Posterior vena cava (tissue), 2 donors: ENCODE measurements at places on chromosomes 12 and 14. TPM values are rescaled to one million over a fixed set of nuclear protein-coding genes. Genes with fewer than 3 reads are reported as not detected.

The EFS gene
- 20.2 TPM for total RNA-seq

The ESRRB gene
- total RNA-seq, result 0.60 TPM

DNA sequence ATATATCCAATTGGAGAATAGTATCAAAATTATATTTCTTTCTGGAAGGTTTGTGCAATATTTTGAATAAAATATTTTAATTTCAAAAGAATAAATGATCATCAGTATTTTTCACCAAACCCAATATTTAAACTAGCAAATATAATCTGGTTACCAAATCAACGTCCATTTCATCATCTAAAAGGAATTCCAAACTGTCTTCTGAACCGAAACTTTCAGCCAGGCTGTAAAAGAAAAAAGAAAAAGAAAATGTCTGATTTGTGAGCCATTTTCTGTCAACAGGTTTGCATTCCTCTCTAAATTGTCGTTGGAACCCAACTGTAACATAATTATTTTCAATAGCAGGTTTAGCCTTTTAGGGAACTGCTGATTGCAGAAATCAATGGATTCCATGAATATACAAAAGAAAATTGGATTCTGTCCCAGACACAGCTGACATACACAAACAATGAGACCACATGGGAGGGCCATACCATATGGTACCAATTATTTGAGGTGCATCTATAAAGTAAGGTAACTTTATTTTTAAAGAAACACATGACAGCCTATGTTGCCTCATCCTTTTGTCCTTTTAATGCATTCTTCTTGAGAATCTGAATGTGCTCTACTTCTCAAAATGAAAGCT lies 22.7 kb downstream of the SNRPF start:
- DNase-seq, result no peak

DNA sequence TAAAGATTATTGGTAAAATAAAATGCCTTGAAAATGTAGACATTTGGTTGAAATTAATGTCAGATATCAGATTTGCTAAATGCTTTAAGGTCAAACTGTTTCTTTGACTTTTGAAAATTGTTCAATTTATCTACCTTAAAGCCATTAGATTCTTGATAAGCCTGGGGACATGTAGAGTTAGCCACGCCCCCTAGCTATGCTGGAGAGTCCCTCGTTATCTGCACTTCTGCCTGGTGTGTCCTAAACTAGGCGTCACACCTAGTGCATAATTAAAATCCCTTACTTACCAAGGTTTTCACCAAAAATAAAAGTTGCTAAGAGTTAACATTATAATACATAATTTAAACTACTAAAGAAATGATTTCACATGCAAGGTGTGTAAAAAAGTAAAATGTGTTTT lies 79.5 kb downstream of the EGLN3 start:
- DNase-seq, result no peak

The ARHGDIB gene
- 157 TPM for total RNA-seq

DNA sequence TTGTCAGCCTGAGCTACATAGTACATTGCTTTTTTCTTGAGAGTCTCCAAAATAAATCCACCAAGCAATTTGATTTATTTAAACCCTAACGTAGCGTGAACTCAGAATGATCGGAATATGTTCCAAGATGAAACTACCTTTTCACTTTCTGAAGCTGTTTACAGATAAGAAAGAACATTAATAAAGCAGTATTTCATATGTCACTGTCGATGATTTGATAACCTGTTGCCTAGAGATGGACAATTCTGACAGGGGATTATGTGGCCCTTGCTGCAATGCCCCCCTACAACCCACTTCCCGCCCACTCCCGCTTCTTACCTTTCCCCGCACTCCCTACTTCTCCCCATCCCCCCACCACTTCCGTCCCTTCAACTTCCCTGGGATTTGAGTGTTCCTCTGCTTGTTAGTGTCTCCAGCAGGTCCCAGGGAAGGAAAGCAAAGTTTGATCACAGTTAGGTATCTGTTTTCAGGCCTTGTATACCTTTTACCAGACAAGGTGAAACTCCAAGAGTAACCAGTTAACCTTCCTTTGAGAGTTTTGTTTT lies 229.2 kb upstream of the HMGA2 start:
- no peak for DNase-seq

DNA sequence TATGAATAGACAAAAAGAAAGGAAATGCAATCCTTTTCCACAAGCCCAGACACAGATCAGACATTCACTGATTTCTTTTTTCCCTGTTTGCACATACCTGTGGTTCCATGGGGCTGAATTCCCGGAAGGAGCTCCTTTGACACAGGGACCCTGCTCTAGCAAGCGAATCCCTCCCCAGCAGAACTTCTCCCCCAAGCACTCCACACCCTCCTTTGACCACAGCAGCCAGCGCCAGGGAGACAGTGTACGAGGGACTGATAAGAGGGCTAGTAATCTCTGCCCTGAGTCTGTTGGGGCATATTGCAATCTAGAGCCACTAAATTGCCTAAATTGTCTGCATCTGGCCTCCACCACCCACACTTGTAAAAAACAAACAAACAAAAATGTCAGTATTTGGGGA lies 83.4 kb upstream of the NTF3 start:
- no peak for DNase-seq

DNA sequence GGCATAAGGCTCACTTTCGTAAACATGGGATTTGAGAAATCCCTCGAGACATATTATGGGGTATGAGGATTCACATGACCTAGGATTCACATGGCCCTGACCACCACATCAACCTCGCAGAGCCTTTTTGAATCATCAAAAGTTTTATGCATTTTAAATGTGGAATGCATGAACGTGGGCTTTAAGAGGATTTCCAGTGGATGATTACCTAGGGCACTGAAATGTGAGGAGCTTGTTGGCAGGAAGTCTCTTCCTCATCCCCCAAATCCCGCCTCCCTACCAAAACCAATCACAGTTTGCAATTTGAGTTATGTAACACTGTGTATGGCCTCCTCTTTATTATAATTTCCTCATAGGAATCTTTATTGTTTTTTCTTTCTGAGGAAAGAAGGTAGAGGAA lies 659.6 kb upstream of the TBX3 start:
- DNase-seq, result no peak

DNA sequence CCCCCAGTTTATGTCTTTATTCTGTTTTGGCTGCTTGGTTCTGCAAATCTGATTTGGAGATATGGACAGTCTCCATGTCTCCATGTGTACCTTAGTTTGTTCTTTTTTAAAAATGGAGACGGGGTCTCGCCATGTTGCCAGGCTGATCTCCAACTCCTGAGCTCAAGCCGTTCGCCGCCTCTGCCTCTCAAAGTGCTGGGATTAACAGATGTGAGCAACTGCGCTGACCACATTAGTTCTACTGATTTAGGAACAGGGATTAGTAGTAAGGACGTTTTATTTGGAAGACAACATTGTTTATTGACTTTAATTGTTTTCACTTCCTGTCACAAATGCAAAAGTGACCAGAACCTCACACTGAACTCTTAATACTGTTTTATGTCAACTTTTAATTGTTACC lies 14.7 kb downstream of the AEBP2 start:
- DNase-seq, result no peak

The EML1 gene
- total RNA-seq, result 92.6 TPM

DNA sequence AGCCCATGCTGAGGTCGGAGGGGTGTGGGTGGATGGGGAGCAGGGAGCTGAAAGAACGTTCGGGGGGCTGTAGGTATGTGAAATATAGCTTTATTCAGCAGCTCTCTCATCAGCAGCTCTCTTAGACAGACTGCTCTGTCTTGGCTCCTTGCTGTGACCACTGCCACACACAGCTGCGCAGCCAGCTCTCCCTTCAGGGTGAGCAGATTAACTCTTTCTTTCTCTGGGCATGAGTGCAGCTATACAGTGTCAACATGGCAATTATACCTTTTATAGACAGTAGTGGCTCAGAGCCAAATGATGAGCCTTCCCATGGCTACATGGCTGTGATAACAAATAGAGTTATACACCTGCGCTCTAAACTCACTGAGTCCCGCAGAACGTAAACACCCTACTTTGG lies 137.7 kb upstream of the NEDD1 start:
- no peak for DNase-seq

GRCh38 chr14:59356312-59356711 lies 108.9 kb downstream of the GPR135 start:
- no peak for DNase-seq

DNA sequence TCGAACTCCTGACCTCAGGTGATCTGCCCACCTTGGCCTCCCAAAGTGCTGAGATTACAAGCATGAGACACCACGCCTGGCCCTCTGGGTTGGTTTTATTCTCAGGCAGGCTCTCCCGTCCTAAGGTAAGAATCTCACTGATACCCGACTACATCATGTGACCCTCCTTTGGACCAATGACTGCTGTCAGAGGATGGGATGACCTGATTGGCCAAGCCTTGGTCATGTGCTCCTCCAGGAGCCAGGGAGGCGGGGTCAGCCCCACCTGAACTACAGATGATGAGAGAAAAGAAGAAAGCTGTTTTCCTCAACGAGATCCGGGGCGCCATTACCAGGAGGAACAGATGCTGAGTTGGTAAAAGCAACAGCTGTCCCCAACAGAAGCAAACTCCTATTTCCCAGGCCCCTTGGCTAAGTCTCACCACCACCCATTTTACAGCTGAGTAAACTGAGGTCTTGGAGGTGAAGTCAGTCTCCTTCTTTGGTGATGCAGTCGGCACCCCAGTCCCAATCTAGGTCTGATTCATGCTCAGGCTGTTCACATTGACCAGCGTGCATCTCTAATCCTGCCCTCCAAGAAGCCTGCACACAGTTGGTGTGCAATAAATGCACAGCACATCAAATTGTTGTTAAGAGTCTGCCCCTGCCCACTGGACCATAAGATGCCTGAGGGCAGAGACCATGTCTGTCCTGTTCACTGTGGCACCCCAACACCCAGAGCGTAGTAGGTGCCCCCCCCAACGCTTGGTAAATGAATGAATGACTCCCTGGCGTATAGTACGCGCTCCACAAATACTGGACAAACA lies 118.8 kb downstream of the SCARB1 start:
- no peak for DNase-seq

The C1S gene
- total RNA-seq, result 585 TPM

The POTEG gene
- total RNA-seq, result not detected

The TAS2R8 gene
- total RNA-seq, result not detected

GRCh38 chr14:91061056-91061887 lies 831 bp upstream of the RPS6KA5 start:
- DNase-seq, result no peak

The SLC2A14 gene
- not detected for total RNA-seq

GRCh38 chr12:123389560-123390351 lies 5.8 kb downstream of the KMT5A start:
- DNase-seq, result peak; percentile 85

DNA sequence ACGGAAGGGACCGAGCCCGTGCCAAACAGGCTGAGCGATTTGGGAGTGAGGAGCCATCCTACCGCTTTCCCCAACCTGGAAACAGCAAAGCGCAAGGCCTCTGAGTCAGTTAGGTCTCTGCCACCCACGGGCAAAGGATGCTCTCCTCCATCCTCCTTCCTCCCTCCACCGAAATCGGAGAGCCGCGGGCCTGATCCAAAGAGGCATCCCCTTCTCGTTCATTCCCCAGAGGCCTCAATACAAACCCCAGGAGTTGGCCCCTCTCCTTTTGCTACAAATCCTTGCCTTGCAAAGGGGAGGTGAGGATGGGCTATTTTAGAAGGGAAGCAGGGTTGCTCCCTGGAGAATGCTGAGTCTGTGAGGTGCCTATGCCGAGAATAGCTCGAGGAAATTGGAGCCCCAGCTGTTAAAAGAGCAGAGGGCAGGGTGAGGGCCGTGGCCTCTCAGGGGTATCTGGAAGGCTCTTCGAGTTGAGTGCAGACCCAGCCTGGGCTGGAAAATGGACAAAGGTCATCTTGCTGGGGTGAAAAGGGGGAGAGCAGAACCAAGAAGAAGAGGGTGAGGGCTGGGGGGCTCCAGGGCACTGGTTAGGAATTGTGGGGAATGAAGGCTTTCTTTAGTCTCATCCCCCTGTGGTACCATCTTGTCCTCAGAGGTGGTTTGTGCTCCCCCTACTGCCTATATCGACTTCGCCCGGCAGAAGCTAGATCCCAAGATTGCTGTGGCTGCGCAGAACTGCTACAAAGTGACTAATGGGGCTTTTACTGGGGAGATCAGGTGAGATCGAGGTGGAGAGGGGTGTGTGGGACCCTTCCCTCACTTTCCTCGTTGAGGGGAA lies 1.1 kb downstream of the TPI1 start:
- DNase-seq, result peak; percentile 73

- no peak for DNase-seq
These were observed 330.7 kb upstream of the DCN start for GRCh38 chr12:91513313-91513712.

The A2ML1 gene
- not detected for total RNA-seq

GRCh38 chr12:80968326-80968725 lies 30.6 kb upstream of the LIN7A start:
- no peak for DNase-seq

DNA sequence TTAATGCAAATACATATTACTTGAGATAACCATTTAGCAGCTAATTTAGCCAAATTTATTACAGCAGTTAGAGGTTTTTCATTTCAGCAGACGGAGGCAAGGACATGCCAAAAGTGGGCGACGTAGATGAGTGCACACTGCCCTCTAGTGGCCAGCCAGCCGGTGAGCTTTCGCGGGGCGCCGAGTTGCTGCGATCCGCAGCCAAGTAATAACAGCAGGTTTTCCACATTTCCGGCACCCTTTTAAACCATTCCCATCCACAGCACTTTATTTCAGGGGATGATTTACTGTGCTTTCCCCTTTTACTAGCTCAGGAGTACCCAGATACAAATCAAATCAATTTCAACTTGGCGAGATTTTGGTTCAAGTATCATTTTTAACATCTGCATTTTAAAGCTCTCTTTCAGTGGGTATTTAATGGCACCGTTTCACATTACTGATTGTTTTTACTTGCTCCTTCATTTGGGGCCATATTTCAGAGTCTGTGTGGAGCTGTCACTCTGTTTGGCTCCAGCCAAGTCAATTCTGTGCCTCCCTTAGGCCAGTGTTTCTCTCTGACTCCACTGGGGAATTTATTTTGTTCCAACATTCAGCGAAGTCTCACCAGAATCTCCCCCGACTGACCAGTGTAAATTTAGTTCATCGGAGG lies 158.0 kb downstream of the EGLN3 start:
- peak; percentile 94 for DNase-seq

GRCh38 chr14:32607399-32607798 lies 278.3 kb downstream of the AKAP6 start:
- DNase-seq, result no peak

DNA sequence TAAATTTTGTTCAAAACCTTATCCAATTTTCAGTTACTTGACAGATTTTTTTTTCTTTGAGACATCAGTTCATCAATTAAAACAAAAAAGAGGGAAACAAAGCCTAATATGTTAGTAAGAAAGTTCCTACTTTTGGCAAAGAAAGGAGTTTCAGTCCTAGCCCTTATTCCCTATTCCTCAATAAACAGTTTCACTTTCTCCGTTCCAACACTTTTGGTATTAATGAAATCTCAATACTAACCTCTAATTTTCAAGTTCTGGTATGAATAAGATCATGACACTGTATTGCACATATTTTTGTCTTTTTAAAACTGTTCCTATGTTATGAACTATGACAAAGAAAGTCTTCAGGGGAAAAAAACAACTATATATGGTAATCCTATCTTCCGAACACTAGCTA lies 48.4 kb downstream of the RPS6KA5 start:
- no peak for DNase-seq
